Fibroblast of lung (primary cell): ENCODE measurements at places on chromosomes 5 and 9. TPM values are rescaled to one million over a fixed set of nuclear protein-coding genes. Genes with fewer than 3 reads are reported as not detected.

GRCh38 chr5:57988813-57989212 is 471.1 kb downstream of the PLK2 start:
- no peak overlapping the region for H3K4me3 ChIP-seq
- no peaks in the 10 kb centered on the region for H3K27me3 ChIP-seq
- no peaks in the 10 kb centered on the region for H3K36me3 ChIP-seq
- DNase-seq: no peak
- no peaks in the 10 kb centered on the region for H3K4me1 ChIP-seq

DNA sequence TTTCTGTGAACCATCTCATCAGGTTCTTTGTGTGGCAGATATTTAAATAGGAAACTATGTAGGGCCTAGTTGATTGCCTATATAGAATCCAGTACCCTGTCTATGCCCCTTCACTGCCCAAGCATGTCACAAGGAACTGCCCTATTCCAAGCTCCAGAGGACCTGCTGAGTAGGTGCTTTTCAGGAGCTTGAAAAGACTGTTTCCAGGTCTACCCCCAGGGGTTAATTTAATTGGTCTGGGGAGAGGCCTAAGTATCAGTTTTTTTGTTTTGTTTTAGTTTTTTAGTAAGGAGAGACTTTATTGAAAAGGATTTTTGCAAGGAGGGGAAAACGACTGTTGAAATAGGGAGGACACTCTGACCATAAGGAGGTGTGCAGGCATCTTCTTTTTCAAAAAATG is 43.3 kb downstream of the EXOSC2 start:
- no peak overlapping the region for H3K4me3 ChIP-seq
- H3K27me3 ChIP-seq: no peaks in the 10 kb centered on the region
- no peak for DNase-seq
- no peaks in the 10 kb centered on the region for H3K4me1 ChIP-seq
- no peak overlapping the region for H3K27ac ChIP-seq

DNA sequence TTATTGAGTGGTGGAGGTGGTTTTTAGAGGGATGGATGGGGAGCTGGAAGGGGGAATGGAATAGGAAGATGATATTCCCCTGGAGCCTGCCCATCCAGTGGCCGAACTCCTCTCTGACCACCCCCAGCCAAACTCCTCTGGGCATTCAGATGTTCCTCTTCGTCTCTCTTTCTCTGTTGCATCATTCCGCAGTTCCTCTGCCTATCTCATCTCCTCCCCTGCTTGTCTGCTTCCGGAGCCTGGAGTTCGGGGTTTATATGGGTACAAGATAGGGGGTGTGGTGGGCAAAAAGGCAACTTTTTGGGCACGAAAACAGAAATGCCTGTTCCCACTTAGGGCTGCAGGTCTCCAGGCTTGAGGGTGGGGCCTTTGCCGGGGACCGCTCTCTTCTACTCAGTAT is 12.2 kb upstream of the CDK5RAP2 start:
- H3K27me3 ChIP-seq: no peaks in the 10 kb centered on the region
- no peak overlapping the region for H3K27ac ChIP-seq
- H3K4me1 ChIP-seq: no peaks in the 10 kb centered on the region
- H3K36me3 ChIP-seq: no peaks in the 10 kb centered on the region
- H3K4me3 ChIP-seq: no peak overlapping the region

DNA sequence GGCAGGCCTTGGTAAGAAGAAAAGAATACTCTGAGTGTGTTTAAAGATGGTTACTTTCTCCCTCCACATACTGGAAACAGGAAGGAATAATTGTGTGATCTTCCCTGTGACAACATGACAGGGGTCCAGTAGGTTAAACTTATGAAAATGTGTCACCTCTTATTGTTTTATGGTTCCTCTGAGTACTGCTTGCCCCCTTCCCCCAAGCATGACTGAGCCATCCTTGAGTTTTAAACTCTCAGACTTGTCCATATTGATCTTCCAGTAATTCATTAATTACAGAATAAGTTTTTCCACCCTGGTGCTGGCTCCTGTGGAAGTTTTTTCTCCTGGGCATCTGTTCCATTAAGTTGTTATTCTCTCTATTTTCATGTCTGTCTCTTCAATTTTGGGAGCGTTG is 95.8 kb downstream of the CNTLN start:
- H3K4me3 ChIP-seq: no peak overlapping the region
- no peaks in the 10 kb centered on the region for H3K4me1 ChIP-seq
- DNase-seq: no peak
- H3K27me3 ChIP-seq: no peaks in the 10 kb centered on the region
- no peaks in the 10 kb centered on the region for H3K36me3 ChIP-seq

- peak; percentile 70 for DNase-seq
- H3K36me3 ChIP-seq: no peaks in the 10 kb centered on the region
- no peak overlapping the region for H3K27ac ChIP-seq
- no peaks in the 10 kb centered on the region for H3K27me3 ChIP-seq
- H3K4me1 ChIP-seq: no peaks in the 10 kb centered on the region
These were observed 95.7 kb downstream of the TTC39B start for GRCh38 chr9:15211160-15211814.

GRCh38 chr9:114000671-114001409 is 77.3 kb downstream of the AMBP start:
- no peaks in the 10 kb centered on the region for H3K4me1 ChIP-seq
- peak; percentile 47 for DNase-seq
- H3K27me3 ChIP-seq: no peaks in the 10 kb centered on the region
- H3K27ac ChIP-seq: no peak overlapping the region
- no peak overlapping the region for H3K4me3 ChIP-seq

DNA sequence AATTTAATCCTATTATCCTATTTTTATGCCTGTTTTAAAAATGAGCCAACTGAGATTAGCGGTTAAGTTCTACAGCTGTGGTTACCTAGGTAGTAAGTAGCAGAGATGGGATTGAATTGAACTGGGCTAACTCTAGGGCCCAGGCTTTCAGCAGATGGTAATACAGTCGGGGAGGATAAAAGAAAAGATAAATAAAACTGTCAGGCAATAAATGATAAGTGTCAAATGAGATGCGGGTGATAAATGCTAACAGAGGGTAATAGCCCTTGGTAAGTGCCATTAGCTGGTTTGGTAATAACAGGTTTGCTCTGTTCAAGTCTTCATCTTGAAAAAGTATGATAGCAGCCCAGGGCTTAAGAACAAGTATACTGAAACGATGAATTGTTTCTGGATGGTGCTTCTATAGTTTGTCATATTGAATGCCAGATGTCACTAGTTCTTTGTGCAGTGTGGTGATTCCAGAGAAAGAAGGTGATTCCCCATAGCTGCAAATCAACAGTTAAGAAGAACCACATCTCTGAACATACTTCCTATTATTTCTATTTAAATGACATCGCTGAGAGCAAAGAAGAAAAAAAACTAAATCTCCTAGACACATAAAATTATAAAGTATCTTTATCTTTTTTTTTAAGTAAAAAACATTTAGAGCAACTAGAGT is 360.8 kb upstream of the PANK3 start:
- DNase-seq: no peak
- no peaks in the 10 kb centered on the region for H3K4me1 ChIP-seq
- no peaks in the 10 kb centered on the region for H3K27me3 ChIP-seq
- no peaks in the 10 kb centered on the region for H3K36me3 ChIP-seq
- no peak overlapping the region for H3K27ac ChIP-seq

- H3K4me1 ChIP-seq: no peaks in the 10 kb centered on the region
- H3K27ac ChIP-seq: no peak overlapping the region
- H3K27me3 ChIP-seq: no peaks in the 10 kb centered on the region
- no peaks in the 10 kb centered on the region for H3K36me3 ChIP-seq
- DNase-seq: no peak
These were observed 467.6 kb upstream of the ZNF608 start for GRCh38 chr5:125214080-125214479.

- no peak overlapping the region for H3K4me3 ChIP-seq
- no peak overlapping the region for H3K27ac ChIP-seq
- no peaks in the 10 kb centered on the region for H3K4me1 ChIP-seq
- H3K36me3 ChIP-seq: peaks cover 26% of the 10 kb centered on the region
- H3K27me3 ChIP-seq: no peaks in the 10 kb centered on the region
- DNase-seq: no peak
These were observed 51.1 kb upstream of the LRRTM2 start for GRCh38 chr5:138926257-138926656.

GRCh38 chr9:122058709-122059108 is 34.4 kb downstream of the TTLL11 start:
- no peaks in the 10 kb centered on the region for H3K36me3 ChIP-seq
- no peak overlapping the region for H3K27ac ChIP-seq
- no peak for DNase-seq
- no peaks in the 10 kb centered on the region for H3K4me1 ChIP-seq

CCDC69 gene
- 4.0 and 6.4 TPM in 2 replicates for total RNA-seq

NPR2 gene
- total RNA-seq: 23.6 and 47.4 TPM in 2 replicates

SOWAHA gene
- total RNA-seq: 0.17 and 0.26 TPM in 2 replicates

BRINP1 gene
- total RNA-seq: 0.26 and 0.33 TPM in 2 replicates
